A549 treated with ZK216348 at 1 μM for 4 hours (cell line): ENCODE measurements at places on chromosomes 7 and 10. TPM values are rescaled to one million over a fixed set of nuclear protein-coding genes. Genes with fewer than 3 reads are reported as not detected.

UTF1 gene
- not detected in 5 replicates for total RNA-seq

MUC3A gene
- 9.8 to 23.5 TPM (median 22.0 TPM) in 5 replicates for total RNA-seq

TBX20 gene
- total RNA-seq, result 1.6 to 2.9 TPM (median 1.8 TPM) in 5 replicates

IL15RA gene
- 2.2 to 4.0 TPM (median 3.3 TPM) in 5 replicates for total RNA-seq

ERCC6 gene
- total RNA-seq, result 5.8 to 7.1 TPM (median 6.5 TPM) in 5 replicates

FAM13C gene
- total RNA-seq, result not detected in 5 replicates
